ENCODE measurements at places on chromosomes 2 and 18. TPM values are rescaled to one million over a fixed set of nuclear protein-coding genes. Genes with fewer than 3 reads are reported as not detected.

DNA sequence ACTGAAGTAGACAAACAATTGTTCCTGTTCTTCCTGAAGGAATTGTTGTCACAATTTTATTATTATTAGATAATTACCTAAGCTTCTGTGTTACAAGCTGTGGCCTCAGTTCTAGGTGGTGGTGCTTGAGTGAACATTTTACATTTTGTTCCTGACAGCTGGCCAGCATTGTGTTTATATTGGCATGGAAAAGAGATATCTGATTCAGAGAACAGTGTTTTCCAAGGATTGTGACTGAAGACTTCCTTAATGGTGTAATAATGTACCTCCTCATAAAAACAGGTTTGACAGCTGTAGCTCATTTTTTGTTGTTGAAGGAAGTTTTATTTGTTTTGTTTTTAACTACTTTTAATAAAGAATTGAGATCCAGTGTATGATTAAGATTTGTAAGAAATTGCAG is 95.2 kb downstream of the EPB41L5 start:
- peak; percentile 62 for DNase-seq

DNA sequence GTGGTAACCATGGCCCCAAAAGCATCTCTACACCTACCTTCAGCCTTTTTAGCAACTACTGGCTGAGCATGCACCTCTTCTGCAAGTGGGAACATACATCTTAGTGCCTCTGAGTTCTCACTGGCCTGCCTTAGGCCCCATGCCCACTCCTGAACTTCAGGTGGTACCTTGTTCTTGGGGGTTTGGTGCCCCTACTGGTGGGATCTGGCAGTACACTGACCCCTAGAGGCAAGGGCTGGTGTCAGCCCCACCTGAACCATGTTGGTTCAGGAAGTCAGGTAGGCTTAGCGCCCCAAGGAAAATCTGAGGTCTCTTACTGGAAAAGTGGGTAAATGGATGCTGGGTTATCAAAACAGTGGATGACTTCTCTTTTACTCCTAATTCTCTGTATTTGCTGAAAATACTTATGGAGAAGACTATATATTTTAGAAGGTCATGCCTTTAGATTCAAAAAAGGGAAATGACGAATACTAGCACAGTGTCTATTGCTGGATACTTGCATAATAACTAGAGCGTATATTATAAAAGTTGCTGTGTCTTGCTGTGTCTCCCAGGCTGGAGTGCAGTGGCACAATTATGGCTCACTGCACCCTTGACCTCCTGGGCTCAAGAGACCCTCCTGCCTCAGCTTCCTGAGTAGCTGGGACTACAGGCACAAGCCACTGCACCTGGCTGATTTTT is 84.6 kb downstream of the RAB31 start:
- DNase-seq, result no peak

GRCh38 chr2:38533180-38533579 is 69.5 kb downstream of the HNRNPLL start:
- no peak for DNase-seq

TTN gene
- total RNA-seq, result not detected

LRP1B gene
- not detected for total RNA-seq

DNA sequence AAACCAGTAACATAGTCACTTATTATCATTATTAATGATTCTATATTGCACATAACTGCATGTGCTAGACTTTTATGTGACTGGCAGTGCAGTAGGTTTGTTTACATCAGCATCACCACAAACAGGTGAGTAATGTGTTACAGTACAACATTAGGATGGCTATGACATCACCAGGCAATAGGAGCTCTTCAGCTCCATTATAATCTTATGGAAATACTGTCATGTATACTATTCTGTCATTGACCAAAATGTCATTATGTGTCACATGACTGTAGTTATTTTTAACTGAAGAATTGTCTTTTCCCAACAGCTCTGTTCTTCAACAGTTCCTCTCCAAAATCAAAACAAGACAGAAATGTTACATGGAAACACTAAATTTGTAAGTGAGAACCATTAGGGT is 96.3 kb downstream of the C18orf54 start:
- DNase-seq, result no peak

DNA sequence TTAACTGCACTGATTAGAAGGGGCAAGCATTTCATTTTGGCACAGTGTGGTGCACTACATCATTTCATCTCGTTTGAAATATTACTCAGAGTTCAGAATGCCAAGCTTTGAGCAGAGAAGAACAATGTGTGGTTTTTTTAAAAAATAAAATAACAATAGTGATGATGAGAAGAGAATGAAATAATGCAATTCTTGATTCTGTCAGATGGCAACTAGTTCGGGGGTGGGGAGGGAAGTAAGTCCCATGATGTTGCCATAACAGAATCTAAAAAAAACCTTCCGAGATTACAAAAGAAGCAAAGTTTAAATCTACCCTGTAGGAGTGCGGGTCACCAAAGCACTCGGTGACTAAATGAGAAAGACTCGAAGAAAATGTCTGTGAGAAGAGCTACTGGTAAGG is 490.4 kb downstream of the NR4A2 start:
- no peak for DNase-seq

DNA sequence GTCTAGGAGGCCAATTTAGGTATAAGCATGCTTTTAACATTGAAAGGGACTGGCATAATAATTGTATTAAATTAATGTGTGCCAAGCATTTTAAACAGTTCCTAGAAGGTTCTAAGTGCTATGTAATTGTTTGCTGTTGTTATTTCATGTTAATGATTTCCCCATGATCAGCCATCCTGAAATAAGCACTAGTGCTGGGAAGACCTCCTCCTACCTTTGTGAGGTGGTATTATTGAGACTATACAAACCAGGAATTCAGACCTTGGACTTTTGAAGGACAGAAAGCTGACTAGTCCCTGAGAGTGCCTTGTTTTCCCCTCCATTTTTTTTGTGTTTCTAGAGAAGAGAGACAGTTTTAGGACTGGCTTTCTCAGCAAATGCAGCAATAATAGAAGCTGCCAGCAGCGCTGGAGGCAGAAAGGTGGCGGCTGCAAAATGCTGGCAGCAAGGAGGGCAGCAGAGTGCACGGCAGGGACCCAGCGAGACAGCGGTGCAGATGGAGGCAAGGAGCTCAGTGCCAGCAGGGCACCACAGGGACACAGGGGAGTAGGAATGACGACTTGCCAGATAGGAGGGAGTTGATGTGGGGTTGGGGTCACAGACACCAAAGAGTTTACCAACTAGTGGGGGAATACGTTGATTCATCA is 25.3 kb downstream of the NABP1 start:
- DNase-seq, result no peak

GRCh38 chr2:100603948-100604633 is 41.3 kb downstream of the PDCL3 start:
- DNase-seq, result no peak

DNA sequence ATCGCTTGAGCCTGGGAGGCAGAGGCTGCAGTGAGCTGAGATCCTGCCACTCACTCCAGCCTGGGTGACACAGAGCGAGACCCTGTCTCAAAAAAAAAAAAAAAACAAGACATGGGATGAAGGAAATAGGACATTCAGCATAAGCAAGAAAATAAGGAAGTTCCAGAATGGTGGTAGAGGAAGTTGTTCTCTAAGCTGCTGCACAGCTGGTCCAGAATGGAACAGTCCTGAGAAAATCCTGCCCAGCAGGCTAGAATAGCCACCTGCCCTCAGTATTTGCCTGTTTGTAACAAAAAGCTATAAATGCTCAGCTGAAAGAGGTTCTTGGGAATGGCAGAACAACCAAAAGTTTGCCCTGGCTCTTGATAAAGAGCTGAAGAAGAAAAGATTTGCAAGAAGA is 11.1 kb upstream of the MAPRE3 start:
- no peak for DNase-seq

IL36B gene
- total RNA-seq, result not detected
